SK-N-SH (cell line): ENCODE measurements at places on chromosomes 2 and 18. TPM values are rescaled to one million over a fixed set of nuclear protein-coding genes. Genes with fewer than 3 reads are reported as not detected.

- DNase-seq = peak; percentile 86
These were observed 20.7 kb downstream of the SCYGR8 start for GRCh38 chr2:227766373-227766883.

Gene CFAP65
- 0.95 and 1.7 TPM in 2 replicates for polyA plus RNA-seq

Gene ANKRD62
- not detected in 2 replicates for polyA plus RNA-seq

GRCh38 chr2:133097666-133098065 is 427.7 kb upstream of the LYPD1 start:
- DNase-seq = no peak
